ENCODE measurements at places on chromosomes 3 and 15. TPM values are rescaled to one million over a fixed set of nuclear protein-coding genes. Genes with fewer than 3 reads are reported as not detected.

C2CD4A gene
- not detected for total RNA-seq

SPINK8 gene
- not detected for total RNA-seq

- H3K4me1 ChIP-seq = no peaks in the 10 kb centered on the region
- no peaks in the 10 kb centered on the region for H3K36me3 ChIP-seq
- H3K27ac ChIP-seq = no peak overlapping the region
- peaks cover 93% of the 10 kb centered on the region for H3K27me3 ChIP-seq
Measured at GRCh38 chr15:23646165-23647000, 1.3 kb downstream of the MAGEL2 start.

DNA sequence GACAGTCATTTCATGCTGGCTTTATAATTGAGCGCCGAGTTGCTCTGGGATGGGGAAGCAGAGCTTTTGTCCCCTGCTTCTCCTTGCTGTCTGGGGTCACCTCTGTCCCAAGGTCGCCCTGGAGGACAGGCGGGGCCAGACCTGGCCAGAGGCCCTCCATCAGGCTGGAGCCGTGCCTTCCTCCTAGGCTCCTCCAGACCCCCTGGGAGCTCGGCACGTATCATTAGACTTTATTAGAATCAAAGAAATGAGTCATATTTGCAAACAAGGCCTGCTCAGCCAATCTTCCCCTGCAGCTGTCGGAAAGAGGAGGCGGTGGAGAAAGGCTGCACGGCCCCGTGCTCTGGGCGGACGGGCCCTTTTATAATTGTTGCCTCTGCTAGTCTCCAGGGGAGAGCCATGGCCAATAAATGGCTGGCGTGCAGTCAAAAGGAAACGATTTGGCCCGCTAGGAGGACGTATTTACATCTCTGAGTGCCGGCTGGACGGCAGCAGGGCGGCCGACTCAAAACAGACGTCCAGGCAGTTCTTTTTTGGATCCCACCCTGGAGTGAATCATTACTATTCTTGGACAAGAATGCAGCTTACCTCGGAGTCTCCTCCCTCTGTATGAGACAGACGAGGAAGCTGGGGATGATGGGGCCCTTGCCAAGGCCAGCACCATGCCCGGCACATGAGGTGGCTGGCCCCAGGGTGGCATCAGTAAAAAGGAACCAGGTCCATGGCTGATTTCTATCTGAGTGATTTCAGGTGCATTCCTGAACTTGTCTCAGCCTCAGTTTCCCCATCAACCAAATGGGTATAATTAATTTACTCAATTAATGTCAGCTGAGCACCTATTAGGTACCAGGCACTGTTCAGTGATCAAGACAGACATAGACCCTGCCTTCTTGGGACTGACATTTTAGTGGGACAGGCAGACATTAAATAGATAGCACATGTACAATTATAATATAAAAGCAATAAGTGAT is 50.6 kb downstream of the SLC6A6 start:
- peak overlapping the region; percentile 90 for H3K27ac ChIP-seq
- H3K27me3 ChIP-seq = peaks cover 54% of the 10 kb centered on the region
- DNase-seq = peak; percentile 90
- peak overlapping the region; percentile 20 for H3K4me3 ChIP-seq
- H3K4me1 ChIP-seq = peaks cover 65% of the 10 kb centered on the region
- H3K36me3 ChIP-seq = peaks cover 15% of the 10 kb centered on the region

DNA sequence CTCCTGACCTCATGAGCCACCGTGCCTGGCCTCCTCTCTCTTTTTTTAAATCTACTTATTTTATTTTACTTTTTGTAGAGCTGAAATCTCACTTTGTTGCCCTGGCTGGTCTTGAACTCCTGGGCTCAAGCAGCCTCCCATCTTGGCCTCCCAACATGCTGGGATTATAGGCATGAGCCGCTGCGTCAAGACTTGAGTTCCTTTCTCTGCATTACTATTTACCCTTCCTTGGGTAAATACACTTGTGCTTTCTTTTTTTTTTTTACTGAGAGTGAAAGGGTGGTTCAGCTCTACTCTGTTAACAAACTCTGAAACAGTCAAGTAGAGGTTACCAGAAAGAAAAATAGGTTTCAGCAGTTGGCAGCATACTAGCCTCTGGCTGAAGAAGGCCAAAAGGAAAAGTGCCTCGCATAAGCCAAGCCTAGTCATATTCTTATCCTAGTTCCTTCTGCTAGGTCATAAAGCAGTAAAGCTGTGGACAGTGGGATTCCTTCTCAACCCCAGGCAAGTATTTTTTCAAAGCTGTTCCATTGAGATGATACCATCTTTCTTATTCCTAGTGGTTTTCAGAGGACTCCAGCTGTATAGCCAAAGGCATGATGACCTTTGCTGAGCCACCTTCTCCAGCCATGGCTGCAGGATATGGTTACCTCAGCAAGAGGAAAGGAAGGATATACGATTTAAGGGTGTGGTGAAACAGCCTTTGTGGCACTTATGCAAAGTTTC is 135.1 kb downstream of the RBPMS2 start:
- H3K36me3 ChIP-seq = no peaks in the 10 kb centered on the region
- no peaks in the 10 kb centered on the region for H3K27me3 ChIP-seq
- DNase-seq = no peak
- no peak overlapping the region for H3K4me3 ChIP-seq

ZWILCH gene
- 2.0 TPM for total RNA-seq

GDPGP1 gene
- 15.5 TPM for total RNA-seq

DNA sequence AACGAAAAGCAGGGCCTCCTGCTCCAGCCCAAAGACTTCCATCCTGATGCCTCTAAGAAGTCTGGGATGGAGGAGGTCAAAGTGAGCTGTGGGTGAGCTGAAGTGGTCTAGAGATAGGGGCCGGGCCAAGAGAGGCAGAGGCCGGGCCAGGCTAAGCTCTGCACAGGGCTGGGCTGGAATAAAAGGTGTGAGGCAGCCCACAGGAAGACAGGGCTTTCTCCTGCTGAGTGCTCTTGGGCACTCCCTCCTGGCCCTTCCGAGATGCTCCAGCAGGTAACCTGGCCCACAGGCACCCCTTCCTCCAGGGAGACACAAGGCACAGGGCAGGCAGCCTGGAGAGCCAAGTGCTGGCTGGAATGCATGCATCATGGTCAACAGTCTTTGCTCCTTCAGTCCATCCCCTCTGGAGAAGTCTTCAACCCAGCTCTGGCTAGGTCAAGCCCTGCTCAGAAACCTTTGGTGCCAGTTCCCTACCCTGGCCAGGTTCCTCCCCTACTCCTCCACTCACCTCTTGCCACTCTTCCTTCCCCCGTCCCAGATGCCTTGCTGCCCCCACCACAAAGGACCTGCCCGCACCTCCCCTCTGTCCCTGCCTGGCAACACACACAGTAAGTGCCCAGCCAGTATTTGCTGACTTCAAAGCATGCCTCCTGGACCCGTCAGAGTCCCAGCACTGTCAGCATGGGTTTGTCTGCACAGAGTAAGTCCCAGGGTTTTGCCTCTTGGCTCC is 93.6 kb downstream of the SEC22A start:
- H3K36me3 ChIP-seq = peaks cover 67% of the 10 kb centered on the region
- no peak overlapping the region for H3K27ac ChIP-seq
- H3K27me3 ChIP-seq = no peaks in the 10 kb centered on the region
- DNase-seq = no peak

INSYN1 gene
- total RNA-seq = 121 TPM

- H3K27ac ChIP-seq = no peak overlapping the region
- no peaks in the 10 kb centered on the region for H3K4me1 ChIP-seq
- no peaks in the 10 kb centered on the region for H3K27me3 ChIP-seq
- no peak overlapping the region for H3K4me3 ChIP-seq
Measured at GRCh38 chr3:53834429-53835095, 11.7 kb downstream of the CHDH start.

CMSS1 gene
- total RNA-seq = 34.8 TPM

GPR15 gene
- total RNA-seq = not detected

PLA2G4B gene
- 3.8 TPM for total RNA-seq

DNA sequence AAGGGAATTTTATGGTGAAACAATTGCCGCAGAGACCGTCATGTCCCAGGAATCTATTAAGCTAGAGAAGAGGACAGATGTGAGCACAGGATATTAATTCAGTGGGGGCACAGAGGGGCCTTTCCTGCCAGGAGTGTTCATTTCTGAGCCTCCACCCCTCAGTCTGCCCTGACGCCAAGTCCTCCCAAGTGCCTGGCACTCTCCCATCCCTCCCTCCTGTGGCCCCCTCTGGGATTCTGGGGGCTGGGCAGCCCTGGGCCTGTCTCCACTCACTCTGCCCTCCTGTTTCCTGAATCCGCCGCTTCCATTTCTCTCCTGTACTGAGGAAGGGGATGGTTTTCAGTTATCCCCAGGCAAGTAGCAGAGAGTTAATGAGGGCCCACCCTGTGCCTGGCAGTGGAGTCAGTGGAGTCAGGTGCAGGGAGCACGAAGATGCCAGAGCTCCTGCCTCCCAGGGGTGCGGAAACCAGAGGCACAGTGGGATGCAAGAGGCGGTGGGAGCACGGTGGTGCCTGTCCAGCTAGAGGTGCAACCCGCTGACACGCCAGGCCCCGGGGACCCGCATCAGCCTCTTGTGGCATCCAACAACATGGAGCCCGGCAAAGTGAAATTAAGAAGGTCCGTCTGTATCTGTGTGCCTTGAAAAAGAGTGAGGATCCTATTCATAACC is 212.5 kb downstream of the XXYLT1 start:
- peaks cover 37% of the 10 kb centered on the region for H3K4me1 ChIP-seq
- no peaks in the 10 kb centered on the region for H3K27me3 ChIP-seq
- H3K36me3 ChIP-seq = no peaks in the 10 kb centered on the region
- peak overlapping the region; percentile 48 for H3K27ac ChIP-seq
- no peak for DNase-seq

DNA sequence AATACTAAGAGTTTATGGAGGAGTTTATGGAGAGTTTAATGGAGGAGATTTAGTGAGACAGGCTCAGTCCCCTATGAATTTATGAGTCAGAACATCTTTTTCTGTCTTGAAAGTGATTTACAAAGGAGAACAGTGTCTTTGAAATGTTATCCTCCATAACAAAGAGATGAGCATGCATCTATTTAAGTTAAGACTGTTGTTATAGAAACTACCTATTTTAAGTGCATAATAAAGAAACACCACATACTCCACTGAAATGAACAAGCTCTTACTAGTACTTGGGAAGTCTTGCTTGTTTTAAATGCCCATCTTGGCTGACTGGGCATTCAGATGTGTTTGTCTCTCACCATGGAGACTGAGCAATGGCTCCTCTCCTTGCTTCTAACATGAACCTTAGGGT is 118.7 kb upstream of the ACP3 start:
- peaks cover 8% of the 10 kb centered on the region for H3K27me3 ChIP-seq
- no peak overlapping the region for H3K4me3 ChIP-seq
- no peak overlapping the region for H3K27ac ChIP-seq
- no peaks in the 10 kb centered on the region for H3K36me3 ChIP-seq

- peaks cover 39% of the 10 kb centered on the region for H3K4me1 ChIP-seq
- H3K4me3 ChIP-seq = no peak overlapping the region
- H3K27ac ChIP-seq = peak overlapping the region; percentile 63
- H3K36me3 ChIP-seq = peaks cover 8% of the 10 kb centered on the region
- DNase-seq = no peak
- H3K27me3 ChIP-seq = no peaks in the 10 kb centered on the region
Measured at GRCh38 chr3:62187022-62187431, 186.3 kb downstream of the FEZF2 start.

- H3K36me3 ChIP-seq = no peaks in the 10 kb centered on the region
- no peak overlapping the region for H3K27ac ChIP-seq
- H3K4me3 ChIP-seq = no peak overlapping the region
- H3K27me3 ChIP-seq = no peaks in the 10 kb centered on the region
- no peak for DNase-seq
Measured at GRCh38 chr3:62677926-62678325, 197.3 kb downstream of the CADPS start.

GRCh38 chr3:57957824-57958223 is 50.4 kb upstream of the FLNB start:
- no peak for DNase-seq
- no peaks in the 10 kb centered on the region for H3K27me3 ChIP-seq
- H3K36me3 ChIP-seq = no peaks in the 10 kb centered on the region
- H3K27ac ChIP-seq = no peak overlapping the region
- peaks cover 43% of the 10 kb centered on the region for H3K4me1 ChIP-seq

DNA sequence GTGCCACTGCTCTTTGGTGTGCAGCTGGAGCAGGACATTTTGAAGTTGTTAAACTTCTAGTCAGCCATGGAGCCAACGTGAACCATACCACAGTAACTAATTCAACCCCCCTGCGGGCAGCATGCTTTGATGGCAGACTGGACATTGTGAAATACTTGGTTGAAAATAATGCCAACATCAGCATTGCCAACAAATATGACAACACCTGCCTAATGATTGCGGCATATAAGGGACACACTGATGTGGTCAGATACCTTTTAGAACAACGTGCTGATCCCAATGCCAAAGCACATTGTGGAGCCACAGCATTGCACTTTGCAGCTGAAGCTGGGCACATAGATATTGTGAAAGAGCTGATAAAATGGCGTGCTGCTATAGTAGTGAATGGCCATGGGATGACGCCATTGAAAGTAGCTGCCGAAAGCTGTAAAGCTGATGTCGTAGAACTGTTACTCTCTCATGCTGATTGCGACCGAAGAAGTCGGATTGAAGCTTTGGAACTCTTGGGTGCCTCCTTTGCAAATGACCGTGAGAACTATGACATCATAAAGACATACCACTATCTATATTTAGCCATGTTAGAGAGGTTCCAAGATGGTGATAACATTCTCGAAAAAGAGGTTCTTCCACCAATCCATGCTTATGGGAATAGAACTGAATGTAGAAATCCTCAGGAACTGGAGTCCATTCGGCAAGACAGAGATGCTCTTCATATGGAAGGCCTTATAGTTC is 12.2 kb downstream of the FEM1B start:
- H3K36me3 ChIP-seq = peaks cover 33% of the 10 kb centered on the region
- peak overlapping the region; percentile 60 for H3K27ac ChIP-seq
- H3K4me1 ChIP-seq = peaks cover 99% of the 10 kb centered on the region
- no peak overlapping the region for H3K4me3 ChIP-seq
- H3K27me3 ChIP-seq = no peaks in the 10 kb centered on the region

GRCh38 chr3:134300520-134300919 is 49.9 kb upstream of the RYK start:
- no peaks in the 10 kb centered on the region for H3K27me3 ChIP-seq
- H3K36me3 ChIP-seq = no peaks in the 10 kb centered on the region
- H3K27ac ChIP-seq = no peak overlapping the region
- no peak overlapping the region for H3K4me3 ChIP-seq

DNA sequence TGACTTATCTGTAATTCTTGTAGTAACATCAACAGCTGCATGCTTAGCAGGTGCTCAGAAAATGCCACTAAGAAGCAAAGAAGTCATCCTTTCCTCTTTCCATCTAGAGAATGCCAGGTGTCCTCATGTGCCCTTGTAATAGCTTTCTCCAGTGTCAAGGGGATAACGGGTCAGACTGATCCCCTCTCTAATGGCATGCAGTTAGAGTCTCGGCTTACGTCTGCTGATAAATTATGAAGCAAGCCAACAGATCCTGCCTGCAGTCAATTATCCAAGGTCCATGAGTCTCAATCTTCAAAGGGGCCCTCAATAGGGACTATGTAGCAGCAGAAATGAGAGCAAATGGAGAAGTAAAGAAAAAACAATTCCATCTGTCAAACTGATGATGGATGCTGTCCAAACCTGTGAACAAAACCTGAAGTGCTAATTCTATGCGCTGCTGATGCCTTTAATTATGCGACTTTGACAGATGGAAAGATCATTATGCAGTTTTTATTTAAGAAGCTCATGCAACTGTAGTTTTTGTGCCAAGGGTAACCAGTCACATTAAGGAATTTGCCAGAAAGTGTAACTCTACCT is 162.8 kb upstream of the PEX5L start:
- no peak for DNase-seq
- H3K36me3 ChIP-seq = no peaks in the 10 kb centered on the region
- no peak overlapping the region for H3K27ac ChIP-seq
- no peaks in the 10 kb centered on the region for H3K27me3 ChIP-seq
- H3K4me1 ChIP-seq = no peaks in the 10 kb centered on the region

DNASE1L3 gene
- total RNA-seq = 4.5 TPM

CLRN1 gene
- total RNA-seq = not detected
